ENCODE measurements at places on chromosomes 1 and 21.

DNA sequence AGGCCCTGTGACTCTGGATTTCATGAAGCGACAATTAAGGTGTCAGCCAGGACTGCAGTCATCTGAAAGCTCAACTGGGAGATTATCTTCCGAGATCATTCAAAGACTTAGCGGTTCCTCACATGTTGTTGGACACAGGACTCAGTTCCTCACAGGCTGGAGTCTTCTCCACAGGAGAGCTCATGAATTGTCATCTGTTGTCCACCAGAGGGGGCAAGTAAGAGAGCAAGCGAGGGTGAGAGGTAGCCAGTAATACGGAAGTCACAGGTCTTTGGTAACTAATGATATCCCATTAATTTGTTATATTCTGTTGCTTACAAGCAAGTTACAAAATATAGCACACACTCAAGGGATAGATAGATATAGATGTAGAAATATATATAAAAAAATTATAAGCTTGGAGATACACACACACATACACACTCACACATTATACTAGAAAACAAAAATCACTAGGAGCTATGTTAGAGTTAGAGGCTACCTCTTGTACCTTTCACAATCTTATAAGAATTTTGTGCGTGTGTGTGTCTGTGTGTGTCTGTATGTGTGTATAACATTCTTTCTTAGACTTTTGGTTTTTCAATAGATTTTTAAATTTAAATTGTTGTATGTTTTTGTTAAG lies 1695.3 kb downstream of the BRINP3 start:
- peak; percentile 37 for DNase-seq

DNA sequence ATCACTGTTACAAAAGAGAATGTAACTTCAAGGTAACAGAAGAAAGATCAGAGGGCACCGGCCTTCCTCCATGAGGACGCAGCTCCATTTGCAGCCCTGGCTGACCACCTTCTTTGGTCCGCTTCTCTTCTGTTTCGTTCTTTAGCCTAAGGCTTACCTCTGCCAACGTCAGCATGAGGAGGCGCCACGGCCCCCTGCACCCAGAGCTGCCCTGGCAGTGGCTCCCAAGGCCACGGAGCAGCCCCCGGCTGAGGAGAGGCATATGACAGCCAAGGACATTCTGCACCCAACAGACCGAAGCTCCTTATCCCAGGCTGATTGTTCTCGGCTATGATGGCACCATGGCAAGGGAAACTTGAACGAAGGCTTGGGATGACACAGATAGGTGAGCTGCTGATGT lies 250.3 kb downstream of the TOMM20 start:
- DNase-seq, result no peak

DNA sequence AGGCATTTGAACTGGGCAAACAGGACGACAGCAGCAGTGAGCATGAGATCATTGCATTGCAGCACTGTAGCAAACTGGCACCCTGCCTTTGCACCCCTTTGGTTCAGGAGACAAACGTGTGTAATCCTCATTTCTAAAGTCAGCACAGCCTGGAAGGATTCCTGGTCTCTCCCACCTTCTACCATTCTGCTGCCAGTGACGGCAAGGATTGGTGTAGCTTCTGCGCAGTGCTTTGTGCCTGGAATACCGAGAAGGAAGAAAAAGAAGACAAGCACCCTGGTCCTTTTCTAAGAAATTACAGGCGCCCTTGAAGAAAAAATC lies 805.3 kb downstream of the USP25 start:
- peak; percentile 46 for DNase-seq

- DNase-seq, result no peak
Observed at GRCh38 chr21:27429710-27430341, 462.9 kb upstream of the ADAMTS5 start.

- DNase-seq, result no peak
Observed at GRCh38 chr1:235229868-235230267, 68.8 kb upstream of the RBM34 start.

GRCh38 chr1:40396420-40396819 lies 22.9 kb downstream of the SMAP2 start:
- DNase-seq, result no peak

- DNase-seq, result peak; percentile 73
Observed at GRCh38 chr1:187626056-187626455, 797.3 kb downstream of the PLA2G4A start.

DNA sequence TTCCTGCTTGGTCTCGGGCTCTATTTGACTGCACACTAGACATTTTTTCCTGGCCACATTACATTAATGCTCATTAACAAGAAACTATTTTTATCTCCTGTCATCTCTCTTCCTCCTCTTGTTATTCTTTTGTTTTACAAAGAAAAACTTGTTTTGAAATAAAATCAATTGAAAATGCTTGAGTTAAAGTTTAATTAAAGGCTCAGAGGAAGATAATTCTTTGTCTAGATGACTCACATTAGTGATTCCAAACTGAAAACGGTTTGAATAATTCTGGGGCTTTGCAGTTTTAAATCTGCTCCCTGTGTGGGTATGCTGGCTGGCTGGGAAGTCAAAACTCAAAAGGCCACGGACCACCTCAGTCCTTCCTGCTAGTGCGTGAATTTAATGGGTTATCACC lies 29.6 kb downstream of the RGS5 start:
- DNase-seq, result peak; percentile 69

DNA sequence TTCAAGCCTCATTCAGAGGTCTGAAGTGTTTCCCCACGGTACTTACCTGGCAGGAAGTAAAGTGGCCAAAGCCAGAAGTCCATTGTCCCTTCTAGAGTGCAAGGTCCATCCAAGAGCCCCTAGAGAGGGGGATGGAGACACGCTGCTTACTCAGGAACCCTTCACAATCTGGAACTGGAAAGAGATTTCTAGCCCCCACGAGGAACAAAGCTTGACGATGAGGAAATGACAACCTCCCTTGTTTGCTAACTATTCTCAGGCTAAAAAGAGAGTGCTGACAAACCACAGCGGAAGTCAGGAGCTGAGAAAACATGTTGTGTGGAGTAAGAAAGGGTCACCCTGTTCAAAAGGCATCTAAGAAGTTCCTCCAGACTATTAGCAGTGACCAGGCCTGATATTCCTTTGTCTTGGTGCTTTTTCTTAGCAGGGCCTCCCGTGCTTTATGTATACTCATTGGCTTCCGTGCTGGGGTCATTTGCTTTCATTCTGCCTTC lies at the start of gene FCMR:
Gene FCMR, minus strand, starts transcription at position 170 of the 494 bp plus-strand sequence. Its CDS starts 87 bp downstream, at position 83.
- no peak for DNase-seq

GRCh38 chr1:198830412-198830811 lies 191.6 kb downstream of the PTPRC start:
- DNase-seq, result peak; percentile 14

DNA sequence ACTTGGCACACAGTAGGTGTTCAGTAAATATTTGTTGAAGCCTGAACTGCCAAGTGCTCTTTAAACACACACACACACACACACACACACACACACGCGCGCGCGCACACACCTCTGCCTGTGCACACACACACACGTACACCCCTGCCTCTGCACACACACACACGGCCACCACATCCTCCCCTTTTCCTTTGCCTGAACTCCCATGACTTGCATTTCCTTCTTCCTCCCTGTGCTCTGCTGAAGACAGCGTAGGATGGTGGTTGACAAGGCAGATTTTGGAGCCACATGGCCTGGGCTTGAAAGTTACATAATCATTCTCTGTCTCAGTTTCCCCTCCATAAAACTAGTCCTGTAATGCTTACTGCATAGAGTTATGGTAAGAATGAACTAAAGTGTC lies 712.3 kb downstream of the PTPRU start:
- no peak for DNase-seq

GRCh38 chr1:210469441-210469840 lies 140.7 kb downstream of the HHAT start:
- no peak for DNase-seq

DNA sequence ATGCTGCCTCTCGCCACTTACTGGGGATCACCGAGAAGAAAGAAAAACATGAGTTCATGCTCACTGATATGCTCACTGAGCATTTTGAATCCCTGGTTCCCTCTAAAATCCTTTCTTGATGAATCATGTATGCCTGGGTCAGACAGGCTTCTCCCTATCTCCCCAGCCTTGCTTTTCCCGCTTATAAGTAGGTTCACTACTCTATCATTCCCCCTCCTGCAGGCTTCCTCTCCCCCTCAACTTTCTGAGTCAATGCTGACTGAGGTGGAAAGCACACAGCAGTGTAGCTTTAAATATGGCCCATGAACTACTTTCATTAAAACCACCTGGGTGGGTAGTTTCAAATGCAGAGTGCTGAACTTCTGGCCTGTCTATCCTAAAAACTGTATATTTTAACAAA lies 41.7 kb downstream of the FMO4 start:
- DNase-seq, result peak; percentile 61

GRCh38 chr1:18926315-18927081 lies 24.1 kb upstream of the ALDH4A1 start:
- DNase-seq, result peak; percentile 88

GRCh38 chr1:54624466-54625464 lies 1.4 kb upstream of the FAM151A start:
- DNase-seq, result no peak

GRCh38 chr1:150543500-150544143 lies 5.6 kb upstream of the ADAMTSL4 start:
- DNase-seq, result no peak

- DNase-seq, result no peak
Observed at GRCh38 chr1:113534875-113535274, 144.6 kb downstream of the MAGI3 start.

DNA sequence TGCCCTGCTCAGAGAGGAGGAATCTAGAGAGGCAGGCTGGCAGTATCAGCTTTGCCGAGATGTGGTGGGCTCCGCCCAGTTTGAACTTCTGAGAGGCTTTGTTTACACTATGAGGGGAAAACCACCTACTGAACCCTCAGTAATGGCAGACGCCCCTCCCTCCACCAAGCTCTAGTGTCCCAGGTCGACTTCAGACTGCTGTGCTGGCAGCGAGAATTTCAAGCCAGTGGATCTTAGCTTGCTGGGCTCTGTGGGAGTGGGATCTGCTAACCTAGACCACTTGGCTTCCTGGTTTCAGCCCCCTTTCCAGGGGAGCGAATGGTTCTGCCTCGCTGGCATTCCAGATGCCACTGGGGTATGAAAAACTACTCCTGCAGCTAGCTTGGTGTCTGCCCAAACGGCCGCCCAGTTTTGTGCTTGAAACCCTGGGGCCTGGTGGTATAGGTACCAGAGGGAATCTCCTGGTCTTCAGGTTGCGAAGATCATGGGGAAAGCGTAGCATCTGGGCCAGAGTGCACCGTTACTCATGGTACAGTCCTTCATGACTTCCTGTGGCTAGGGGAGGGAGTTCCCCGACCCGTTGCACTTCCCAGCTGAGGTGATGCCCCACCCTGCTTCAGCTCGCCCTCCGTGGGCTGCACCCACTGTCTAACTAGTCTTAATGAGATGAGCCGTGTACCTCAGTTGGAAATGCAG lies 43.6 kb downstream of the C21orf91 start:
- no peak for DNase-seq

DNA sequence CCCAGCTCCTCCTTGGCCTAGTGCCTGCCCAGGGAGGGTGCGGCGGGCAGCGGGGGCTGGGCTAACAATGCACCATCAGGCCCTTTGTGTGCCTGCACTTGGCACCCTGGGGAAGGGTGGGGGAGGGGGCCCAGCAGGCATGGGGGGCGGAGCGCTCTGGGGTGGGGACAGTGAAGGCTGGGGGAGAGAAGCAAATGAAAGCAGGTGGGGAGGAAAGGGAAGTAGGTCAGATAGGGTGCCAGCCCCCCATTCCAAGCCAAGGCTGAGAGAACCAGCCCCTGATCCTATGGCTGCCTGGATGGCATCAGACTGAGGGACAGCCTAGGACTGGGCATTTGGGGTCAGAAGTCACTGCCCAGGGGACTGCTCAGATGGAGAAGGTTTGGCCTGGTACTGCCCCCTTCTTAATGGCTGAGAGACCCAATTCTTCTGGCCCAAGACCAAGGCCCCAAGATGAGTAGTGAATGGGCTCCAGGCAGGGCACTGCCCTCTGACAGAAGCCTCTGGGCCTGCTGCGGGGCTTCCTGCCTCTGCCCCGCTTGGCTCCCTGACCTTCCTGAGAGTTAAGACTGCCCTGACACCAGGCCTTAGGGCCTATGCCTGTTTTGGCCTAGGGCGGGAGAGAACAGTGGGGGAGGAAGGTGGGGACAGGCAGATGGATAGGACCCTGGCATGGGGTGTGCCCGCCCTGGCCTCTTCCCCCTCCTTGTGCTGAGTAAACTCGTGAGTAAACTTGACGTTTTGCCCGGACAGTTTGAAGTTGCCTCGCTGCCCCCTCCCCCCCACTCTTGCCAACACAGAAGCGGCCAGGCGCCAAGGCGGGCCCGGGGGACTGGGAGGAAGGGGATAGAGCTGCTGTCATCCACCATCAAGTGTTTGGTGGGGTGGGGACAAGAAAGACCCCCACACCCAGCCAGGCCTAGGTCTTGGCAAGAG lies 2.7 kb downstream of the ZBTB7B start:
- DNase-seq, result no peak

GRCh38 chr1:246418565-246419312 lies 88.3 kb downstream of the SMYD3 start:
- no peak for DNase-seq

DNA sequence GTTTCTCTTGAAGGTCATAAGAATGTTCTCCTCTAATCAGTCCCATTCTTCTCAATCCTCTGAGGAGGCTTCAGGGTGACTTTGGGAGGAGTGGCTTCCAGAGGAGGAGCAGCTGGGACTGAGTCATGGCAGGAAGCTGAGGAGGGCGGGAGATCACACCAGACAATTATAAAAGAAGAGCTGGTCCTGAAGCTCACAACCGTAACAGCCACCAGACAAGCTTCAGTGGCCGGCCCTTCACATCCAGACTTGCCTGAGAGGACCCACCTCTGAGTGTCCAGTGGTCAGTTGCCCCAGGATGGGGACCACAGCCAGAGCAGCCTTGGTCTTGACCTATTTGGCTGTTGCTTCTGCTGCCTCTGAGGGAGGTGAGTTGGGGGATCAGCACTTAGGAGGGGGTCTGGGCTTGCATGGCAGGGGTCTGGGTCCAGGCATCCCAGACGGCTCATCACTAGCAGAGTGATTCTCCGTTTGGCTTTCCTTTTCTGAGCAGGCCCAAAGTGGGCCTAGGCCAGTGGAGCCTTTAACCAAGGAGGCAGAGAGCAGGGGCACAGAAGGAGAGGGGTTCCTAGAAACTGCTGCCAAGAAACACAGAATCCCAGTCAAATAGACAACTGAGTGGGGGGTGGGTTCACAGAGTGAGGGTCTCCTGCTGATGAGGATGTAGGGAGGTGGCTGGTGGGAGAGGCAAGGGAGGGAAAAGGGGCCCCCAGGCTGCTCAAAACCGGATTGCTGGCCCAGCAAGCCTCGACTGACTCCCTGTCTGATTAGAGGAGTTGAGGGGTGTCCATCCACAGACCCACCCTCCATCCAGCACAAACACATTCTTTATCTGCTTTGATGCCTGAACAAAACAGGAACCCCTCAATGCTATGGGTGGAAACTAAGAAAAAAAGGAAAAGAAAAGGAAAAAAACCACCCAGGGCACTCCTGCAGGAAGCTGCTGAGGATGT lies at the start of gene ECM1:
Gene ECM1, plus strand, starts transcription at position 198 of the 953 bp plus-strand sequence. Its CDS starts 101 bp downstream, at position 299.
- peak; percentile 74 for DNase-seq

Data from Caki2 (cell line).